Activated CD8-positive, alpha-beta T cell treated with anti-CD3 and anti-CD28 coated beads for 36 hours (primary cell): ENCODE measurements at places on chromosomes 16 and 17.
A peak's percentile ranks its signal among the peaks of the same experiment; 100 is the strongest.

GRCh38 chr16:19502395-19503131 lies 19.3 kb downstream of the GDE1 start:
- DNase-seq, result peak; percentile 83

DNA sequence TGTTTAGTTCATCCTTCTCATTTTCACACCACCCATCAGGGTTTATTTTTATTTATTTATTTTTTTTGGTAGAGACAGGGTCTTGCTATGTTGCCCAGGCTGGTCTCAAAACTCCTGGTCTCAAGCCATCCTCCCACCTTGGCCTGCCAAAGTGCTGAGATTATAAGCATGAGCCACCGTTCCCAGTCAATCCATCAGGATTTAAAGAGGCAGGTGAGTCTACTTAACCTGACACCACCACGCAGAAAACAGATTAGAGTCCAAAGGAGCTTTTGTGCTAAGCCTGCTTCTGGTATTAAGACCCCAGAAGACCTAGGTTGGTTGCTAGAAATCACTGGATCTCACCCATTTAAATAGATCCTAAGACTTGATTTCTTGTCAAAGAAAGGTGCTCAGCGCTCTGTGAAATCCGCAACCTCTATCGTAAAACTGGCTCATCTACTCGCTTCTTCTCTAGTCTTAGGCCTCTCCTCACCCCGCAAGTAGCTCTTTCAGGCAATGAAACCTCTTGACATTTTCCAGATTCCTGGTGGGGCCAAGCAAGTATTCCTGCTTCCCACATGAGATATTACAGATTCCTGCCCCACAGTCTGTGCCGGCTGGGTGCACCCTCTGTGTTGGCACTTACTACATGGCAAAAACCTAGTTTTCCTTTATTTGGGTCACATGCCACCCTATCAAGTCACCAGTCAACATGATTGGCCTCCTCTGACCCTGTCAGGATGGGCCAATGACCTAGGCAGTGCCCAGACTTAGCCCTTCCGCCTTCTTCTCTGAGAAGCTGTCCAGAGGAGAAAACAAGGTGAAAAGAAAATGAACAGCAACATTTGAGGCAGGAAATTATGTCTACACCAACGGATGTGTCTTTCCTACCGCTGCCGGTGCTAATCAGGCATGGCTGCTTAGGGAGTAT lies 9.0 kb downstream of the PITPNA start:
- DNase-seq, result no peak

DNA sequence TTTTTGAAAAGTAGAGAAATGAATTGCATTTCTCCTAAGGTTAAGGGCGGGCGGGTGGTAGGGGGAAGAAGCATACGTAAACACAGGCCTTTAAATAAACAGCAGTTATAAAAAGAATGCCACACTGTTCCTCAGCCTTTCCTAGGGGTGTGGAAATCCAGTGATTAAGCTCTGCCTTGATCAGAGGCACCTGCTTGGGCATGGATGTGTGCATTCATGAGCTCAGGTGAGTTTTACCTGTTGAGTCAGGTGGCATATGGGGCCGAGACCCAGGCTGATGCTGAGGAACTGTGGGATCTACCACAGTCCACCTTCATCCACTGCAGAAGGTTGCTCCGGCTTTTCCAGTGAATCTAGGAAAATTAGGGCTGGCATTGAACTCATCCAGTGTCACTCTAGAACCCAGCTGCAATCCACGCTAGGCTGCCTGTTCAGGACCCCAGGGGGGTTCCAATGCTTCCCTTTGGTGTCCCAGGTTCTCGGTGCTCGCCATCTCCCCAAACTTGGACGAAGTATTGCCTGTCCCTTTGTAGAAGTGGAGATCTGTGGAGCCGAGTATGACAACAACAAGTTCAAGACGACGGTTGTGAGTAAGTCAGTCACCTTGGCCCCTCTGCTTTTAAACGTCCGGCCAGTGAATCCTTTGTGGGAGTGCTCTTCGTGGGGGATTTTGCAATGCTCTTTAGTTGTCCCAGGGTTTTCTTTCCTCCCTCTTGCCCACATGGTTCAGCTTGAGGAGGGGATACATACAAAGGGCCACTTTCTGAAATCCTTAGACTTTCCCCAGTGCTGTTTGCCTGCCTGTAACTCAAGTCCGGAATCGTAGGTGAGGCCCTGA lies 72.7 kb downstream of the SDR42E1 start:
- no peak for DNase-seq

DNA sequence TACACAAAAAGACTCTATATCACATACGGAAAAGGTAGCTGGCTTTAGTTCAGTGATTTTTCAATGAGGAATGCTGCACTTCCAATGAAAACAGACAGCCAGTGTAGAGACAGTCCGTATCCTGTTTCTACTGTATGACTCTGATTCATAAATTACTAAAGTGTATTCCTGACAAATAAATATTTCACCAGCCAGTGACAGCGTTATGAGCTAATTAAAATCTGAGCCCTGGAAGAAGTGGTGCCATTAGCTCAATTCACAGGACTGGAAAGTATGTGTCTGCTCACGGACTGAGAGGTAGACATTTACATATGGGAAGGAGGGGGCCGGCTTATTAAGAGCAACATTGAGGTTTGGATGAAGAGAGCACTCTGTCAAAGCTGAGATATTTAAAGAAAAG lies 207.9 kb upstream of the RBFOX1 start:
- DNase-seq, result no peak

GRCh38 chr17:80313160-80313829 lies 52.6 kb downstream of the RNF213 start:
- no peak for DNase-seq

- no peak for DNase-seq
Measured at GRCh38 chr17:61875804-61876203, 12.5 kb upstream of the BRIP1 start.

DNA sequence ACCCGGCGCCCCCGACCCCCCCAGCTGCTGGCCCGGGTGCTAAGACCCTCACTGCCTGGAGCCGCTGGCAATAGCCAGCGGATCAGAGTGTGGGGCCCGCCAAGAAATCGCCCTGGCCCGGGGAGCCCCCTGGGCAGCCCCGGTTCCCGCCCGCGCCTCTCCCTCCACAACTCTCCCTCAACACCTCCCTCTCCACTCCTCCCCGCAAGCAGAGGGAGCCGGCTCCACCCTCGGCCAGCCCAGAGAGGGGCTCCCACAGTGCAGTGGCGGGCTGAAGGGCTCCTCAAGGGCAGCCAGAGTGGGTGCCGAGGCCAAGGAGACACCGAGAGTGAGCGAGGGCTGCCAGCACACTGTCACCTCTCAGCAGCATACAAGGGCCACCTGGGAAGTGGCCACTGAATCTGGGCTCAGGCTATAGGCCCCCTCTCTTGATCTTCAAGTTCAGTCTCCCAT lies 385.5 kb downstream of the SEC14L1 start:
- no peak for DNase-seq

DNA sequence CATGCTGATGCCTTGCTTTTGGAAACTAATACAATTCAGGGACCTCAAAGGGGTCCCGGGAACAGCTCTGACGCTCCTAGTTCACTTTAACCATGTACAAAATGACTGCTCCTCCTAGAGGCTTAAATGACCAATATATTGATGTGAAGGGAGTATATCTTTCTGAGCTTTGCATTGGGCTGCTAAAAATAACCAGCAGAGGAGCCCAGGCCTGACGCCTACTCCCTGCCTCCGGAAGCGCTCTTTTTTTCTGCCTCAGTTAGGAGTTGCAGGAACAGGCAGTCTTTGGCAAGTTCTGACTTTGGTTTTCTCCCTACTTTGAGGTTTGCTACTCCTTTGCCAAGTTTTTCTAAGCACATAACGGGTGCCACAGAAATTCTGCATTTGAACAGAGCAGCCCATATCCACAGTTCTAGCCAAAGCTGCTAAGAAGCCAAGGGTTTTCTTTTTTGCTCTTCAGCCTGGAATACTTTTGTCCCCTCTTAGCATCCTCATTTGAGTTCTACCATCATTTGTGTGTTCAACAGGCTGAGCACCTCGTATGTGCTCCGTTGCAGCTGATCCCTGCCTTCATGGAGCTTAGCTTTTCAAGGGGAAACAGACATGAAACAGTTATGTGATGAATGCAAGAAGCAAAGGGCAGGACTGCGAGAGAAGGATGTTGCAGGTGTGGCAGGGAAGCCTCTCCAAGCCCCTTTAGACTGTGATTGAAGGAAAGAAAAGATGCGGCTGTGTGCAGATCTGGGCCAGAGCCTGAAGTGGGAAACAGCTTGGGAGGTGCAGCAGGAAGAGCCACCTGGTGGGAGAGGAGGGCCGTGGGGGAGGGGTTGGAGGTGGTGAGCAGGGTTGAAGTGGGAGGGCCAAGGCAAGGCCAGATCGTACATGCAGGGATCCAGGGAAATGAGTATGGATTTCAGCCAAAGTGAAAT lies 2.8 kb upstream of the NAGPA start:
- no peak for DNase-seq

GRCh38 chr16:81551151-81551808 lies 106.7 kb downstream of the CMIP start:
- peak; percentile 29 for DNase-seq

GRCh38 chr17:17509601-17510425 lies 13.6 kb upstream of the RASD1 start:
- DNase-seq, result no peak

GRCh38 chr16:77910021-77910420 lies 112.3 kb upstream of the CLEC3A start:
- no peak for DNase-seq

- peak; percentile 45 for DNase-seq
Measured at GRCh38 chr17:81471818-81472456, 40.7 kb downstream of the ACTG1 start.

GRCh38 chr17:60559659-60559994 lies 33.6 kb upstream of the APPBP2 start:
- no peak for DNase-seq

DNA sequence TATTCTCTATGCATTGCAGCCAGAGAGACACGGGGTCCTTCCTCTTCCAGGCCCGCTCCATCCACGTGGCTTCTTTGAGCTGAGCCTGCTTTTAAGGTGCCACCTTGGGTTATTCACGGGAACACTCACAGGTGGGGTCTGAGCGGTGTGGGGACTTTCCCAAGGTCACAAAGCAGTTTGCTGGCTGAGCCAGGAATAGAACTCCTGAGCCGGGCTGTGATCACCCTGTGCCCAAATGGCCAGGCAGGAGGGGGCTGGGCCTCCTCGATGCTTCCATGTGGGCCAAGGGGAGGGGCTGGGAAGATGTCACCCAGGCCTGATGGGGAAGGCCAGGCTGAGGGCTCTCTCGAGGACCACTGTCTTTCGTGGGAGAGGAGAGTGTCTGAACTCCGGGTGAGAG lies 13.0 kb upstream of the GSE1 start:
- DNase-seq, result no peak

DNA sequence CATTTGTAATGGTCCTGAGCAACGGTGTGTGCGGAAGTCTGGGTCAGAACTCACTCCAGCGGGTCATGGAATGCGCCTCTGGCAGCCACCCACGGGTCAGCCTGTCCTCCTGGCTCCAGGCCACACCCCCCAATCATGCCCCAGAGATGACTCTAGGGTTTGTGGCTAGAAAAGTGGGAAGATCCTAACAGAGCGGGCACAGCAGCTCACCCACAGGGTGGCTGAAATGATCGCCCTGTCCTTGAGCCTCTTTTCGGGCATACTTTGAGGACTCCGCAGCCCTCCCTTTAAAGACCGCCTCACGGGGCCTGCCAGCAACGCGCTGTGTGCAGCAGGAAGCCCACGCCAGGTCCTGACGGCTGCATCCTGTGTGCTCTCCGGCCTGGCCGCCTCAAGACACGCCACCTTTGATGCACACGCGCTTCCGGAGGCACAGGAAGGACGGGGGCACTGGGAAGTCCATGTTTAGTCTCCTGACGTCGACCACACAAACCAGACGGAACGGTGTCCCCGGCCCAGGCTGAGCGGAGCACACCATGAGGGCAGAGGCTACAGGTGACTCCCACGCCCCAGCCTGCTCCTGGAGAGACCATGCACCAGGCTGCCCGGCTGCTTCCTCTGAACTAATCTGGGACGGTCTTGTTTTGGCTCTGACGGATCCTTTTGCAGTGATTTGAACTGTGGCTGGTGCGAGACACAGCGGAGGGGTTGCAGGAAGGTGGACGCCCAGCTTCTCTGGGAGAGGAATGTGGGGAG lies 92.9 kb downstream of the TBC1D16 start:
- DNase-seq, result peak; percentile 71
